Activated CD4-positive, alpha-beta T cell treated with anti-CD3 and anti-CD28 coated beads, Interleukin-2, amount 50 U/mL, for 16 hours (primary cell): ENCODE measurements at places on chromosomes 1 and 21.
A peak's percentile ranks its signal among the peaks of the same experiment; 100 is the strongest.

DNA sequence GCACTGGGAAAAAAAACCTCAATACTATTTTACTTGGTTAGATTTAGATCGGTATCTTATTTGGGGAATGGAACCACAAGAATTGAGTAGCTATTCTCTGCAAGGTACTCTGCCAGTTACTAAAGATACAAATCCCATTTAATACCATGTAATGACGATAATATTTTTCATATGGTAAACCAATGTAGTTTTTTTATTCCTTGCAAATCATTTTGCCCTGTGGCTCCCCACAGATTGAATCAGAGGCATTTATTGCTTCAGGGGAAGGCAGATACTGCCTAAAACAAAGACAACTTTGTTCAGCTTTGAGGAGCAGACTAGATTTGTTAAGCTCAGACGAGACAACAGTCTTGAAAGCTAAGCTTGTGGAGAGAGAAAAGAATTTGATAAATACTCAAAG is 226.7 kb upstream of the RUNX1 start:
- no peak for DNase-seq

- DNase-seq, result no peak
These were observed 685.9 kb downstream of the MATN1 start for GRCh38 chr1:30037251-30038118.

DNA sequence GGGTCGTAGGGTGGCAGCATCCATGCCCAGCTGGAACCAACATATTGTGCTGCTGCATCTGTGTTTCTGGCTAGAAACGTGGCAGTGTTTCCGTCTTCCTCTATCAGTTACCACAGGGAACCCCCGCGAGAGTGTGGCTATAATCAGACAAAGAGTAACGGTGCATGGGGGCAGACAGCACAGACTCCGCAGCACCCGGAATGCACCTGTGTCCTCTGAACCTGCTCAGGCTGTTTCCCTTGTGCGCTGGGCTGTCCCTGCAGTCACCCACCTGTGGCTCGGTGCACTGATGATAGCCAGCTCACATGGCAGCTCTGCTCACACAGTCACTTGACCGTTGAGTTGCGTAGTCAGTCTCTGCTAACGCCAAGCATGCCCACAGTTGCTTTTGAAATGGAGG is 11.4 kb upstream of the PCBP3 start:
- no peak for DNase-seq

- DNase-seq, result no peak
These were observed 6.1 kb upstream of the ETNK2 start for GRCh38 chr1:204157962-204158361.

DNA sequence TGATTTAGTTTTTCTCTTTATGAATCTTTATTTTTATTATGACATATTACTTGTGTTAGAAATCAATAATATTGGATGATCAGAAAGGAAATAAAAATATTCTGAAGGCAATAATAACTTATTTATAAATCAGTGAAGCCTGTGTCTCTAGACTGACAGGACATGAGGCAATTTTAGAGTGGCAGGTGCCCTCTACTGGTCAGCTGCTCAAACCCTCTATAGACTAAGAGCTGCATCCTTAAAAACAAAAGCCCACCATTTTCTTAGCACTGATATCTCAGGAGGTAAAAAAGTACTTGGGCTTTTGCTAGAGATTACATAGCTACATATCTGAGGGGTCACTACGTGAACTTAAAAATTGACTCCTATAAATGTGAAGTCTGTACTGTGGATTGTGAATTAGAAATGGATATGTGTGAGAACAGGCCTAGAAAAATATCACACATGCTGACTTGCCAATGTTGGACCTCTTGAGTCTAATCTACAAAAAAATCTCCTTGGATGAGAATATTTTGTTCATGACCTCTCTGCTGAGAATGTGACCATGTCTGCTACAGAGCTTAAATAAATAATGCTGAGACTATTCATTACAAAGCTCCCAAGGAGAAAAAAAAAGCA is 597.9 kb upstream of the ADAMTS5 start:
- DNase-seq, result peak; percentile 17

DNA sequence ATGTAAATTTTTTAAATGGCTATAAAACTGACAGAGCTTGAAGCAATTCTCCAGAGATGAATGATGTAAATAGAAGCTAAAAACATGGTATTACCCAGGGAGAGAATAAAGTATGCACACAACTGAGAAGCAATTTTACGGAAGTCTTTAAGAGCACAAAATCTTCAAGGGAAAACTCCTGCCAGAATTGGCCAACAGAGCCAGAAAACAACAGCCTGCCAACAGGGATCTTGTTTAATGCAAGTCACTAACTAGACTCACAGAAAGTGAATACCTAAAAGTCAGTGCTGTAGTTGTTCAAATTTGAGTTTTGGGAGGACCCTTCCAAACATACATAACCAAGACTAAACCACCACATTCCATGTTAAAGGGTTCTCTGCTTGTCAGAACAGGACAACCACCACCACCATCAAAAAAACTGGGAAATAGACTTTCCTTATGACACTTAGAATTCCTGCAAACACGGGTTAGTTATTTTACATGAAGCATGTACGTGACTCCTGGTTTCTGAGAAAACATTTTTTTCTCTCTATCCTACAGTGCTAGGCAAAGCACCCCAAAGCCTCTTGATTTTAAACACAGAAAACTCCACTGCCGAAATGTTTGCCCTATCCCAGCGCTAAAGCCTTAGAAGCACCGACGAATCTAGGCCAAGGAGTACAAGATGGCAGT is 1.6 kb downstream of the EPS15 start:
- no peak for DNase-seq

DNA sequence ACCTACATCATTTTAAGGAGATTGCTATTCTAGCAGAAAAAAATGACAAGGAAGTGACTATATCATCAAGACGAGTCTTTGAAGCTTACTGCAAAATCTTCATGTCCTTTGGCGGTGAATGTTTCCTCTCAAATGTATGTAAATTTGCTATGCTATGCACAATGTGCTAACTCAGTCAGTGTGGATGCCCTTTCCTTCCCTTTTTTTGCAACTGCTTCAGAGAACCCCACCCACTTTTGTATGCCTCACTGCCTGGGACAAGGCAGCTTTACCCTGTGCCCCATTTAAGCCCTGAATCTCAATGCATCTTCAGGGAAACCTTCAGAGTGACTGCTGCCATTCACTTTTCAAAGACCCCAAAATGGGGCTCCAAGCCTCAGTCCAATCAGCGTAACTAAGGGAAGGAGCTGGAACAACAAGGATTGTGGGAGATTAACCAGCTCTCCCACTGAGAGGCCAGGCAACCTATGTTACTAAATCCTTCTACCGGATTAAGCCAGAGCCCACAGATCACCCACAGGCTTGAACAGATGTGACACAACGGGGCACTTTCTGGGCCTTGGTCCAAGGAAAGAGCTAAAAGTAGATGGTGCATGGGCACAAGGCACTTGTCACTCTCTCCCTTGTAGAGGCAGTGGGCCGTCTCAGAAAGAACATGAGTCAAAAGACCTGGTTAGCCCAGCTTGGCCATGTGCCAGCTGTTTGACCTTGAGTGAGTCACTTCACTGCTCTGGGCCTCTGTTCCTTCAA is 154.4 kb downstream of the PLPP3 start:
- no peak for DNase-seq

DNA sequence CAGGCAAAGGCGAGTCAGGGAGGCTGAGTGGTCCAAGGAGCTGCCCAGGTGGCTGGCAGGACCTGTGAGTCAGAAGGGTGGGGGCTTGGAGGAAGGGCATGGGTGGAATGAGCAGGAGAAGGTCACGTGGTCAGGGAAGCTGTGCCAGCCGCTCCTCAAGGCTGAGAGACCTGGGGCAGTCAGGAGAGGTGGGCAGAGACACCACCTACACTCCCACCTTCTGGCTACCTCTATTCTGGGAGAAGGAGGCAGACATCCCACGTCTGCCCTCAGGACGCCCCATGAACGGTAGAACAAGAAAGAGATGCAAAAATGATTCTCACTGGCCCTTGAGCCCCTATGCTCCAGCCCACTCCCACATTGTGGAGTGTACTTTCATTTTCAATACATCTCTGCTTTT is 151.8 kb upstream of the RAB4A start:
- no peak for DNase-seq

DNA sequence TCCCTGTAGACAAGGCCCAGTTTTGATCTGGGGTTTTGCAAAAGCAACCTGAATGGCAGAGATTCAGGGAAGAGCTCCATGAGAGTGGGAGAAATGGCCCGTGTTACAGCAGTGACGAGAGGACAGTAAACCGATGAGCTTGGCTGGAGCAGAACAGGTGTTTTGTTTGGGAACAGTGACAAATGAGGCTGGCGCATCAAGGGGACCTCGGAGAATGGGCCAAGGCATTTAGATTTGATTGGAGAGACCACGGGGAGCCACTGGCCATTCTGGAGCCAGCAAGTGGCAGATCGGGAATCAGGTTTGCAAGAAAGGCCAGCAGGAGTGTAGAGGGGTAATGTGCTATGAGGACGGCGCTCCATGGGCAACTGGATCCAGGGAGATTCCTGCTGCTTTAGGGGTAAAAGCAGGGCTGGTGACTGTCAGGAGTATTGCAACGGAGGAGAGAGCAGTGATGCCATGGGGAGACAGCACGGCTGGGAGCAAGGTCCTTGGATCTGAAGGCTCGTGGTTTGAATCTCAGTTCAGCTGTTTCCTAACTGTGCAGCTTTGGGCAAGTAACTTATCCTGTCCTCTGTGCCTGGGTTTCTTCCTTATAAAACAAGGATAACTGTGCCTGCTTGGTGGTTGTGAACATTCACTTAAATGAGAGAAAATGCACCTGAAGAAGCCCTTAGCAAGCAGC is 9.9 kb upstream of the KLHDC7A start:
- no peak for DNase-seq

GRCh38 chr1:54609301-54609921 is 13.9 kb downstream of the FAM151A start:
- DNase-seq, result no peak

DNA sequence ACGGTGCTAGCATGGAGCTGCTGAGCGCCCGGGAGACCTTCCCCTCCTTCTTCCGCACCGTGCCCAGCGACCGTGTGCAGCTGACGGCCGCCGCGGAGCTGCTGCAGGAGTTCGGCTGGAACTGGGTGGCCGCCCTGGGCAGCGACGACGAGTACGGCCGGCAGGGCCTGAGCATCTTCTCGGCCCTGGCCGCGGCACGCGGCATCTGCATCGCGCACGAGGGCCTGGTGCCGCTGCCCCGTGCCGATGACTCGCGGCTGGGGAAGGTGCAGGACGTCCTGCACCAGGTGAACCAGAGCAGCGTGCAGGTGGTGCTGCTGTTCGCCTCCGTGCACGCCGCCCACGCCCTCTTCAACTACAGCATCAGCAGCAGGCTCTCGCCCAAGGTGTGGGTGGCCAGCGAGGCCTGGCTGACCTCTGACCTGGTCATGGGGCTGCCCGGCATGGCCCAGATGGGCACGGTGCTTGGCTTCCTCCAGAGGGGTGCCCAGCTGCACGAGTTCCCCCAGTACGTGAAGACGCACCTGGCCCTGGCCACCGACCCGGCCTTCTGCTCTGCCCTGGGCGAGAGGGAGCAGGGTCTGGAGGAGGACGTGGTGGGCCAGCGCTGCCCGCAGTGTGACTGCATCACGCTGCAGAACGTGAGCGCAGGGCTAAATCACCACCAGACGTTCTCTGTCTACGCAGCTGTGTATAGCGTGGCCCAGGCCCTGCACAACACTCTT is 1.1 kb downstream of the TAS1R3 start:
- DNase-seq, result no peak

DNA sequence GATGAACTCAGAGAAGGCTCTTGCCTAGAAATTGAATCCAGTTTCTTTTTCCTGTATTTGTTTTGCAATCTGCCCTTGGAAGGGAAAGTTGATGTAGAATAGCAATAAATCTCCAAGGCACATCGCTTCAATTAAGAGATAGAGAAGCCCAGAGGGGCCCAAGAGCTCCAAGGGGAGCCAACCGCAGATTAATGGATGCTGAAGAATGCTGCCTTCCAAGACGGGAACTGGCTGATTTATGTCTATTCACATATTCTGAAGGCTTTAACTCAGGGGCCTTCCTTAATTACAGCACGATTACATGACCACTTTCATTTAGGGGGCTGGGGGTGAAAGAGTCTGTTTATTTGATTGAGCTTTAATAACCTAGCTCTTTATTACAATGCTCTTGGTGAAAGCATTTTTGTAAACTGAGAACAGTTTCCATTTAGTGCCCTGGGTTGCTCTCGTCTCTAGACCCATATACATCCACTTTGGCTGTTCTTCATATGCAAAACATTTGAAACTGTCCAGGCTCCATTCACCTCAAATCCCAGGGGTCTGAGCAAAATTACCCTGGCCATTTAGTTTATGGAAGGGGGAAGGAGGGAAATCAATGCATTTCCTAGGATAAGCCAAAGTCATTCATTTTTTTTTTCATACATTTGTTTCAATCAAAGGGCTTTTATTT is 87.4 kb upstream of the CLDN14 start:
- DNase-seq, result no peak

DNA sequence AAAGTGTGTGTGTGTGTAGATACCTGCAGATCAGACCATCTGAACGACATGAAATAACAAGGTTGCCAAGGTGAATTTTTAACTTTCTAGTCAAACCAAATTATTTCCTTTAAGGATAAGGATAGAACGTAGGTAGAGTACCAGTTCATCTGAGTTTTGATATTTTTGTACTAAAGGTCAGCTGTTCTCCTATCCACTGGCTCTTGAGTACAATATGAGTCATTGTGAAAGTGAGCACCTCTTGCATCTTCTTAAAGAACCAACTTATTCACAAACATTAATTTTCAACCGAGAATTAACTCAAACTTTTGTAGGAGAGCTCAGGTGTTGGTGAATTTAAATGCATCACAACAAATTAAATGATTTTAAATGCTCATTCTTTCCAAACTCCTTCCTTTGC is 71.5 kb downstream of the IFI44 start:
- no peak for DNase-seq

DNA sequence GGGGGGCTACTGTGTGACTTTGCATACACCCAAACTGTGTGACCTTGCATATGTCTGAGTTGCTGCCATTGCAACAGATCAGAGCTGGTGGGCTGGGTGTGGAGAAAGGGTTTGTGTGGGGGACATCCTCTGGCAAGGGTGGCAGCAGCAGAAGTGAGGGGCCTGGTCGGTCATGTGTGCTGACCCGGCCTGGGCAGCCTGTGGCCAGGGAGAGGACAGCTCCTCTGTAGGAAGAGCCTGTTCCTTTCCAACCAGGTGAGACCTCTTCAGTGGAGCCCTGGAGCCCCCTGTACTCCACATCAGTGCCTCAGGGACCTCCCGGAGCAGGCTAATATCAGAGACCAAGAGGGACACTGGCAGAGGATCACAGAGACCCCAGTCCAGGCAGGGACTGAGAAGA is 8.3 kb downstream of the PCSK9 start:
- DNase-seq, result no peak

- DNase-seq, result no peak
These were observed 1.8 kb downstream of the NHLH2 start for GRCh38 chr1:115839029-115839678.
